ENCODE measurements at places on chromosomes 3 and 15.

GRCh38 chr3:147412917-147413685 is 3.9 kb downstream of the ZIC1 start:
- DNase-seq = no peak

- DNase-seq = no peak
These were observed 755 bp downstream of the CD200R1 start for GRCh38 chr3:112974178-112974517.

- DNase-seq = no peak
These were observed 61.5 kb downstream of the CHRD start for GRCh38 chr3:184441202-184441900.

DNA sequence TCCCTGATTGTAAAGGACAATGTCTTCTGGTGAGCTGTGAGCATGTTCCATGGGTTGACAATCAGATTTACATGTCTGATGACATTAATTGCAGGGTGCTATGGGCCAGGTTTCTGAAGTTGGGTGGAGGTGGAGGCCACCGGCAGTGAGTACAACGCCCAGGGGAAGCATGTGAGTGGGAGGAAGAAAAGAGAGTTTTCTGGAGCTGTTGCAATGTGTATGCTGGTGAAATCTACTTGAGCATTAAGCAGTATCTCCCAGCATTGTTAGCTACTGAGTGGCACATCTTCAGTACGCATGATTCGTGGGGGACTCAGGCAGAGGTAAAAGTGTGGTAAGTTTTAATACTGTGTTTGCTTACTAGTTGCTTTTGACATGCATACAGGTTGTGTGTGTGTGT is 26.6 kb downstream of the TMEM45A start:
- no peak for DNase-seq

- DNase-seq = no peak
These were observed 246.5 kb downstream of the ROBO1 start for GRCh38 chr3:79521221-79521848.

DNA sequence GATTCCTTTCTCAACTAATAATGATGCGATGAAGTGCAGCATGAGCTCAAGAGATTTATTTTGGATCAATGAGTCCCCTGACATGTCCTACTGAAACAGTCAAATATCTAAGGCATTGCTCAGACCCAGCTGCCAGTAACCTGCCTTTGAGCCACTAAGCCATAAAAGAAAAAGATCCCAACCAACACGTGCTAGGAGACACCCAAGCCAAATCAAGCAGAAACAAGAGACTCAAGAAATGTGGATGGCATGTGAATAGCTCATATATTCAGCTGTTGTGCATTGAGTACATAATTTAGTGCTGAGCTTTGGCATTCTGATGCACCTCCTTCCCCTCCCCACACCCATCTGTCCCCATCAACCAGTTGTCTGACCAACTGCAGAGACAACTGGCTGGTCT is 29.2 kb downstream of the GJD2 start:
- no peak for DNase-seq

DNA sequence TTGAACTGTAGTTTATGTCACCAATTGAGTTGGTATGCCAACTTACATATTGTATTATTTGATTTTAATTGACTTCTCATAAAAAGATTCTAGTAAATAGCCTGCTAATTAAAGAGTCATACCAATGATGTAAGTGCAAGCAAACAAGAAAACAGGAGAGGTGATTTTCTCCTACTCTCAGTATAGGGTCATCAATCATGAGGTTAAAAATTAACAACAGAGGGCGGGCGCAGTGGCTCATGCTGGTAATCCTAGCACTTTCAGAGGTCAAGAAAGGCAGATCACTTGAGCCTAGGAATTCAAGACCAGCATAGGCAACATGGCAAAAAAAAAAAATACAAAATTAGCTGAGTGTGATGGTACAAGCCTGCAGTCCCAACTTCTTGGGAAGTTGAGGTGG is 108.7 kb downstream of the MYO9A start:
- DNase-seq = no peak

GRCh38 chr15:49066372-49066771 is 20.1 kb upstream of the SECISBP2L start:
- no peak for DNase-seq

DNA sequence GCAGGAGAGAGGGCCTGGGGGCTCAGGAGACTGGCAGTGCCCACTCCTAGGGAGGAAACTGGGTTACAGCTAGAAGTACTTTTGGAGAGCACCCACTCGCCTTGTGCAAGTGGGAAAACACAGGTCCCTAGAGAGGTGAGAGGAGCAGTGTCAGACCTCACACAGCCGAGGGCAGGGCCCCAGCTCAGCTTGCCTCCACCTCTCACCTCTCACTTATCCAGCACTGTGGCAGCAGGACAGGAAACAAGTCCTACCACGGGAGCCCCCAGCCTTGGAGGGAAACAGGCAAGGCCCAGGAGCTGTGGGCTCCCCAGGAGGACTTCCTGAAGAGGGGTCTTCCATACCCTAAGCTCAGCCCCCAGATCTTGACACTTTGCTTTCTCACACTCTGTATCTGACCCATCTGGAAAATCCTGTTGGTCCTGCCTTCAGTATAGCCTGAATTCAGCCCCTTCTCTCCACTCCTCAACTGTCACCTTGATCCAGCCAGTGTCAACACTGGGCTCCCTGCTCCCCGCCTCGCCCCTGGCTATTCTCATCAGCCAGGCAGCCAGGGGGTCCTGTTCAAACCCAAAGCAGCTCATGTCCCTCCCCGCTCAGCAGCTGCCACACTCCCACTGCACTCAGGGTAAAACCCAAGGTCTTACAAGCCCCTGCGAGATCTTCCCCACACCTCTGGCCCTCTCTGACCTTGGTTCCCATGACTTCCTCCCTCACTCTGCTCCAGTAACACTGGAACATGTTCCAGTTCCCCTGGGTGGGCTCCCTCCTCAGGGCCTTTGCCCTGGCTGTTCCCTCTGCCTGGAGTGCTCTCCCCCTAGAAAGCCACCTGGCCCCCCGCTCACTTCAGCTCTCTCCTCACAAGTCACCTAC is 870 bp upstream of the TMEM40 start:
- no peak for DNase-seq

DNA sequence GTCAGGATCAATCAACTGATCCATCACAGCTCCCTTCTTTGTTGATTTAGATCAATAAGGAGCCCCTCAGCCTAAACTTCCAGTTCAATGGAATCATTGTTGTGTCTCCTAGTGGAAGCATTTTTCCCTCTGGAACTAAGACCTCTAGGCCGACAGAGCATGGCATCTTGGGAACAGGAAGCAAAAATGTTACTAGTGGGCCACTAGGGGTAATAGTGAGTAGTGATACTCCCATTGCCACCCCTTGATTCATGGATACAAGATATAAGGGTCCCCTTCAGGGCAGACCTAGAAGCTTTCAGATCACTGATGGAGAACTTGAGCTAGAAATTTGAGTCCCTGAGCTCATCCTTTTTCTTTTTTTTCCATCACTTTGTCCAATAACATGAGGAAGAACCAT is 40.4 kb upstream of the AZI2 start:
- no peak for DNase-seq

DNA sequence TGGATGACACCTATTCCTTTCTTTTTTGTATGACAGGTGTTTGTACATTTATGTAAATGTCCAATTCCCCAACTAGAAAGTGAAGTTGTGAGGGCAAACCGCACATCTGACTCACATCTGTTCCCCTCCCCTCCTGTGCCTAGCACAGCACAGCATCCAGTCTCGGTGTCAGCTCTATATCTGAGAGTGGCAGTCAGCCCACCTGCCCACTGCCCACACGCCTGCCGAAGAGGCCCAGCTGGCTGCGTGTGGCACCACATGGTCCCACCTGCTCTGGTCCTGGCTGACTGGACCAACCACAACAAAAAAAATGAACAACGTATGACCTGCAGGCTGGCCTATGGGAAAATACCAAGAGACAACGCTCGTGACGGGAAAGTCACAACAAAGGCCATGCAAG is 62.8 kb downstream of the XXYLT1 start:
- DNase-seq = no peak

- DNase-seq = no peak
These were observed 118.3 kb upstream of the FOXB1 start for GRCh38 chr15:59885832-59886231.

DNA sequence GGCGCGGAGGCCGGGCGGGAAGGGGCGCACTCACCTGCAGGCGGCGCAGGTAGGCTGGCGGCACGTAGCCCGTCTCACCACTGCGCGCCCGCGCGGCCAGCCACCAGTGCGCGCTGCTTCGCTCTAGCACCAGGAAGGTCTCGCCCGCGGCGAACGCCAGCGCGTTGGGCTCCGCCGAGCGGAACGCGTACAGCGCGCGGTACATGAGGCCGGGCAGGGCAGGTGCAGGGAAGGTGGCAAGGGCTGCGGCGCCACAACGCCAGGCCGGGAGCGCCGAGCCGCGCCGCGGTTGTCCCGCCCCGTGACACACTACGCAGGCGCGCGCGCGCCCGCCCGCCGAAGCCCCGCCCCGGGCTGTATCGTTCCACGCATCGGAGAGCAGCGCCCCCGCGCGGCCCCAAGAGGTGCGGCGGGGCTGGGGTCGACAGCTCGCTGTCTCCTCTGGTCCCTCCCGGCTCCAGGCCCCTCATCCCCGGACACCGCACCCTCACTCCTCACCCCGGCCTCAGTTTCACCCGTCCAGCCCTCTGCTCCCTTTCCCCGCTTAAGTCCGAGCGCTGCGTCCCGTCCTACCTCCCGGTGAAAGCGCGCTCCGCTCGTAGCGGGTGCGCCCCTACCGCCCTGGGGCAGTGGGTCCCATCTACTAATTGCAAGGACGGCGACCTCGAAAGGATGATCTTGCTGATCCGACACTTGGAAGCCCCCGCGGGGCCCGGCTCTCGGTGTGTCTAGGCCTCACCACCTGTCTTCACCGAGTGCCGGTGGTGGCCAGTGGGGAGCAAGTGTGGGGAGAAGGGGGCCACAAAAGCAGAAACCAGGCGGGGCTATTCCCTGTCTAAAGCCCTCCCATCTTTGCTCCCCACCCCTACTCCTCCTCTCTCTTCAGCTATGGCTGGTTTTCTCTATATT is at the start of gene NCKIPSD:
Gene NCKIPSD (minus strand): TSS at position 313 of the 909 bp plus-strand sequence. CDS start 108 bp downstream, at position 205.
- peak; percentile 43 for DNase-seq

DNA sequence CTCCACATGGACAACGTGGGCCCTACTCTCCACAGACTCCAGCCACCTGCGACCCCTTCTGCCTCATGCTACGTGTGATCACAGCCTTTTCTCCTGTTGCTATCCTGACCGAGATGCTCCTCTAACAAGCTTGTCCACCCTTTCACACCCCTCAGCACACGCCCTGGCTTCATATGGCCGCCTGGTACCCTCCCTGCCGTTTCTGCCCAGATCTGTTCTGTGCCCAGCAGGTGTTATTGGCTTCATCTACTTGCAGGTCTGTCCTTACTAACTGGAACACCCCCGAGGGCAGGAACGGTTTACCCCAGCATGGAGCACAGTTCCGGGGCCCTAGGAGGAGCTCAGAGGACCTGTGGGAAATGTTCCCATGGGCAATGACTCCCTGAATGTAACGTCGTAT is 9.9 kb downstream of the CHAC1 start:
- DNase-seq = no peak

GRCh38 chr3:90011131-90011530 is 903.7 kb downstream of the EPHA3 start:
- no peak for DNase-seq

DNA sequence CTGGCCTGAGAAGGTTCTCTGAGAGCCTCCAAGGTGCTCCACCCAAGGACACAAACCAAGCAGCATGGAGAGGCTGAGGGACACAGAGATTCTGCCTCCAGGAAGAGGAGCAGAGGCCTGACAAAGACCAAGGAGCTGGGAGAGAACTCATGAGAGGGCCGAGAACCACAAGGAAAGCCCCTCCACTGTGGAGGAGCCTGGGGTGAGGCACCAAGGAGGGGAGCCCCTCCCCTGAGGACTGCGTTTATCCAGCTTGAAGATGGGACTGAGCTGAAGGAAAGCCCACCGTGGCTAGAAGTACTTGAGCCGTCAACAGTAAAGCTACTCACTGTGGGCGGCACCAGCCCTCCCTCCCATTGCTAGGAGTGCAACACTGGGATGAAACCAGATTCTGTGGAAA is 63.1 kb upstream of the MEF2A start:
- no peak for DNase-seq

GRCh38 chr3:141913150-141913811 is 36.8 kb downstream of the ATP1B3 start:
- DNase-seq = no peak

DNA sequence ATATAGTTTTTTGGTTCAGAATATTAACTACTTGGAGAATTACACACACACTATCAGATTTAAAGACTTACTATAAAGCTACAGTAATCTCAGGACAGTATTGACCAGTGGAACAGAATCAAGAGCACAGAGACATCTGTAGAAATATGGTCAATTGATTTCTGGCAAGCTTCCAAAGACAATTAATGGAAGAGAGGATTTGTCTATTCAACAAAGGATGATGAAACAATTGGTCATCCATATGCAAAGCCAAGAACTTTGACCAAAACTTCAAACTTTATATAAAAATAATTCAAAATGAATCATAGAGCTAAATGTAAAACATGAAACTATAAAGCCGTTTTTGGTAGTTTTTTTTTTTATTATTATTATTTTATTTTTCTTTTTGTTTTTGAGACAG is 29.8 kb upstream of the MB21D2 start:
- no peak for DNase-seq

GRCh38 chr3:45071075-45071474 is 45.0 kb downstream of the CLEC3B start:
- DNase-seq = no peak
